ENCODE measurements at places on chromosomes 5 and 9.

DNA sequence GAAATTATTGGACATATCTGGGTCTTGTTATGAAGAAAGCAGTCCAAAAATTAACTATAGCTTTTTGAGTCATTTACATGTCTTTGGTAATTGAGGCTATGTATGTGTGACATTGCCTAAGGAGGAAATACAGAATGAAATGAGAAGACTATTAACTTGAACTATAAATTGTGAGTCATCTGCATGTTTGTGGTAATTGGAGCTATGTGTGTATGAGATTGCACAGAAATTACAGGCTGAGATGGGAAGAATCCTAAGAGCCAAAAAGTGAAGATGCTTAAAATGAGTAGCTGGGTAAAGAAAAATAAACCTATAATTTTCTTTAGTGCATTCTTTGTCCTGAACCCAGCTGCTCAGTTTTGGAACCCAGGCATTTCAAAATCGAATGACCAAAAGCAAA is 747.6 kb upstream of the EDIL3 start:
- DNase-seq, result no peak

- DNase-seq, result no peak
These were observed 15.4 kb upstream of the SUSD3 start for GRCh38 chr9:93043122-93043521.

GRCh38 chr5:40551496-40552491 is 127.9 kb upstream of the PTGER4 start:
- no peak for DNase-seq

DNA sequence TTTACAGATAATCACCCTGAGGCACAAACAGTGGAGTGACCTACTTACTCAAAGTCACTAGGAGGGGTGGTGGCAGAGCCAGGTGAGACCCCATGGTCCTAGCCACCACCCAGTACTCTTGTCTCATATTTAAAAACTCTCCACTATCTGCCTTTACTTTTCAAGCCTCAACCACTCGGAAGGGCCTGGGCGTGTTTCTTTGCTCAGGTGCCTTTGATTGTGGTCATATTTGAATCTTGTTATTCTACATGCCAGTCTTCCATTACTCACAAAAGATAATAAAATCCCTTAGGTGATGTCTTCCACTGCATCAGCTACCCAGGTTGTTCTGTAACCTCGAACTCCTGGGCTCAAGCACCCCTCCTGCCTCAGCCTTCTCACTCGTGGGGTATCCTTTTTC is 20.7 kb upstream of the TRIM36 start:
- no peak for DNase-seq

DNA sequence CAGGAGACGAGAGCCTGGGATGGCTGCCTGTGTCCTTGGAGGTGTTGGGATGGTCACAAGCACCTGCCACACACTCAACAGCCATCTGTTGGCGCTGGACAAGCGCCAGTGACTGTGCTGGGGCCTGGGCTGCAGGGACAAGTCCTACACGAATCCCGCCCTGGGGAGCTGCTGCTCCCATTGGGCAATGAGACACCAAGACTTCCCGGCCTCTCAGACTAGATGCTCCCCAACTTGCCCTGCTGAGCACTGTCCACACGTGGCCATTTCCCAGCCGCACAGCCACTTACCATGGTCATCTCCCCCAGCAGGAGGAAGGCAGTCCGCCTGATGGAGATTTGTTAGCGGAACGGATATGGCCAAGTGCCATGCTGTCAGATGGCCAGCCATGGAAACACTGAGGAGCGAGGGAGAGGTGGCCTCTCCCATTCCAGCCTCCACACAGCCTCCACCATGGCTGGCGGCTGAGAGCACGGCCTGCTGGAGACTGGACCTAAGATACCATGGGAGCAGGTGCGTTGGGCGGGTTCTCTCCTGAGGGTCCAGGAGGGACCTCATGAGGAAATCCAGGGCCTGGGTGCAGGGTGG is 43.9 kb downstream of the PRRT1B start:
- DNase-seq, result no peak

GRCh38 chr5:139141446-139142204 is 56.5 kb downstream of the SIL1 start:
- DNase-seq, result no peak

GRCh38 chr5:159343295-159344094 is 13.2 kb upstream of the IL12B start:
- no peak for DNase-seq

All from osteocyte (in vitro differentiated cells).